ENCODE measurements at places on chromosomes 11 and 22.

- DNase-seq = no peak
Measured at GRCh38 chr11:32434356-32435151, 785 bp downstream of the WT1 start.

DNA sequence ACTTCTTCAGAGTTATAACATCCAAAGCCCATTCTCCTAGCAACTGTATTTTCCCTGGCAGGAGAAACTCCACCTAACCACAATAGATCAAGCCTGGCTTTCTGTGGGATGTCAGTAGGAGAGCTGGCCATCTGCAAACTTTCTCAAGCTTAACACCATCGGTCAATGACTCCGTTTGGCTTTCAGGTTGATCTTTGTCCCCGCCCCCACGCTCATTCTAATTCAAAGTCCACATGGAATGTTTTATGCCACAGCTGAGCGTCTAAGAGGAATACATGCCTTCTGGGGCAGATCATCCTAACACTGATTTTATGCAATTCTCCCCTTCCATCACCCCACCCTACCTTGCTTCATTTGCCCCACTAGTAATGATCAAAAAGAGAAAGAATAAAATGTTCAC is 4.8 kb downstream of the GVQW3 start:
- no peak for DNase-seq

GRCh38 chr22:30150212-30150611 is 69.9 kb downstream of the HORMAD2 start:
- DNase-seq = no peak

- no peak for DNase-seq
Measured at GRCh38 chr11:76729214-76729613, 53.9 kb upstream of the TSKU start.

DNA sequence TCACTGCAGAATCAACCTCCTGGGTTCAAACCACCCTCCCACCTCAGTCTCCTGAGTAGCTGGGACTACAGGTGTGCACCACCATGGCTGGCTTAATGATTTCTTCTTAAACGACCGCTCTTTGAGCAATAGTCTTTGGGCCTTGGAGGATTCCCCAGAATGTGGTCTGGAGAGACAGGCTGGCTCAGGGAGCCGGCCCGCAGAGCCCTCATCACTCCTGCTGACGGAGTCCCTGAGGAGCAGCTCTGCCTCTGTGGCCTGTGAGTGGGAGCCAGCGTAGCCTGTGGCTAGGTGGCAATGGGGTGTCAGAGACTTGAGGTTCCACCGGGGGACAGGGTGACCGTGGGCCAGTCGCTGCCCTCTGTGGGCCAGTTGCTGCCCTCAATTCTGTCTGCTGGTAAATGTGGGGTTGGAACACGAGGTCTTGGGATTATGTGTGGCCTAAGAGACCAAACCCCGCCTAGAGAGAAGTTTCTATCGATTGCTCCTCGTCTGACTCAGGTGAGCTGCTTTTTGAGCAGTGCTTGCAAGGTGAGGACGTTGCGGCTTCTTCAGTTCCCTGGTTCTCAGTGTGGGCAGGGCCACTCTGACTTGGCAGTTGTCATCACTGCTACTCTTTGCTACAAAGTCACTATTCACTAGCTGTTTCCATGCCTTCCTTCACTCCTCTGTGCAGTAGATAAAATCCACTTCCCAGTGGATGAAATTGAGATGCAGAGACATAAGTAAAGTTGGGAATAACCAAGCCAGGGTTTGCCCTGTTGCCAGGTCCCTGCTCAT is 124.8 kb upstream of the NECTIN1 start:
- no peak for DNase-seq

DNA sequence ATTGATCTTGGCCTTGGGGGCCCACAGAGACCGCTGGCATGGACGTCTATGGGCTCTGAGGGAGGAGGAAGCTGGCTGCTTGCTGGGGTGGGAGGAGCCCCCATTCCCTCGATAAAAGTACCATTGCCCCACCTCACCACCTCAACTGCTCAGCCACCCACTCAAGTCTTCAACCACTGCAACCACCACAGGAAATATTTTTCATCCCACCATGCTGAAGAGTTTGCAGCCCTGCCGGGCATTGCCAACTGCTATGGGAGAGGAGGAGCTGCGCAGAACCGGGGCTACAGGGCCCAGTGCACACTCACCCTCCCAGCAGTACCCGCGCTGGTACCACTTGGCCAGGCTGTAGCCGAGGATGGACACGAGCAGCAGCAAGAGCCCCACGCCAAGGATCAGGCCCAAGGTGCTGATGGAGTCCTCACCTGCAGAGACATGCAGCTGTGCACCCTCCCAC is 29.2 kb downstream of the IL10RA start:
- no peak for DNase-seq

DNA sequence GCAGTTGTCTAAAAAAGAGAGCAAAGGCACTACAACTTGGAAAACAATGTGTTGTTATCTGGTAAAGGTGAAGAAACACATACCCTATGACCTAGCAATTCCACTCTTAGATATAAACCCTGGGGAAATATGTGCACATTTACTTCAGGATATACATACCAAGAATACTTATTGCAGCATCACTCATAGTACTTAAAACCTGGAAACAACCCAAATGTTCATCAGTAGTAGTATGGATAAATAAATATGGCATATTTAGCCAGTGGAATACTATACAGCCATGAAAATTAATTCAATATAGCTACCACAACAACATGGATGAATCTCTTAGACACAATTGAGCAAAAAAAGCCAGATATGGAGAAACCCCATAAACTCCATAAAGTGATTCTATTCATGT is 26.1 kb upstream of the MICAL2 start:
- no peak for DNase-seq

- DNase-seq = no peak
Measured at GRCh38 chr22:40263191-40263590, 83.1 kb upstream of the ADSL start.

- no peak for DNase-seq
Measured at GRCh38 chr22:41446057-41446501, 522 bp downstream of the TOB2 start.

- DNase-seq = no peak
Measured at GRCh38 chr11:115919341-115920091, 415.3 kb upstream of the CADM1 start.

GRCh38 chr22:33104147-33104854 is 46.1 kb upstream of the SYN3 start:
- no peak for DNase-seq

- no peak for DNase-seq
Measured at GRCh38 chr11:6735306-6735705, 36.5 kb downstream of the OR2AG2 start.

GRCh38 chr11:67277231-67277961 is 11.1 kb downstream of the GRK2 start:
- DNase-seq = peak; percentile 65

- peak; percentile 77 for DNase-seq
Measured at GRCh38 chr22:20563466-20563906, 56.1 kb downstream of the MED15 start.

DNA sequence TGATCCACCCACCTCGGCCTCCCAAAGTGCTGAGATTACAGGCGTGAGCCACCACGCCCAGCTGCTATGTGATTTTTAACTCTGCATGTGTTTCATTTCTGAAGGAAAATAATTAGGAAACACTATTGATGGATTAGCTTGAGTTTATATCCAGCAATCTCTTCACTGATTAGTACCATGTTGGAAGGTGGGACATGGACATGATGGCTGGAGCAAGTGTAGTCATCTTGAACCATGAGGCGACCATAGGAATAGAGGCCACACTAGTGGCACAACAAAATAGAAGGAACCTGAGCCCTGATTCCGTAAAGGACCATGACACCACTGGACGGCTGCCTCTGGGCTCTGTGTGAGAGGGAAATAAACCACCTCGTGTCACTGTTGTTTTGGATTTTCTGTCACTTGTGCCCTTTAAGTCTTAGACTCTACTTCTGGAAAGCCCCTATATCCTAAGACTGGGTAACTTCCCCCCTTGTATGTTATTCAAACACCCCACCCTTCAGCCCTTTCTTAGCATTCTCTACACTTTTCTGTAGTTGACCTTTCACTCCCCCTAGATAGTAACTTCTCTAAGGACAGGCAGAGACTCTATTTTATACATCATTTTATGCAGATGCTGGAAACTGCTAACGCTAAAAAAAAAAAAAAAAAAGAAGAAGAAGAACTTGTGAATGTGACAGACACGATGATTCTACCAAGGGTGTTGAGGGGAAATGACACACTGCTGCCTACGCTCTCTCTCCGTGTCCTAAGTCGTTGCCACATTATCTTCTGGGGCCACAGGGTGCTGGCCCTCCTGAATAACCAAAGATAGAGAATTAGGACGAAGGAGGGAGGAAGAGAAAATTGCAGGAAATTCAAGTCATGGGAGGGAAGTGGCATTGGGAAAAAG is 2.7 kb upstream of the VPS37C start:
- no peak for DNase-seq

- no peak for DNase-seq
Measured at GRCh38 chr11:57504511-57504910, 11.0 kb downstream of the SLC43A1 start.

GRCh38 chr22:30326255-30326705 is 461 bp downstream of the TBC1D10A start:
- DNase-seq = no peak

DNA sequence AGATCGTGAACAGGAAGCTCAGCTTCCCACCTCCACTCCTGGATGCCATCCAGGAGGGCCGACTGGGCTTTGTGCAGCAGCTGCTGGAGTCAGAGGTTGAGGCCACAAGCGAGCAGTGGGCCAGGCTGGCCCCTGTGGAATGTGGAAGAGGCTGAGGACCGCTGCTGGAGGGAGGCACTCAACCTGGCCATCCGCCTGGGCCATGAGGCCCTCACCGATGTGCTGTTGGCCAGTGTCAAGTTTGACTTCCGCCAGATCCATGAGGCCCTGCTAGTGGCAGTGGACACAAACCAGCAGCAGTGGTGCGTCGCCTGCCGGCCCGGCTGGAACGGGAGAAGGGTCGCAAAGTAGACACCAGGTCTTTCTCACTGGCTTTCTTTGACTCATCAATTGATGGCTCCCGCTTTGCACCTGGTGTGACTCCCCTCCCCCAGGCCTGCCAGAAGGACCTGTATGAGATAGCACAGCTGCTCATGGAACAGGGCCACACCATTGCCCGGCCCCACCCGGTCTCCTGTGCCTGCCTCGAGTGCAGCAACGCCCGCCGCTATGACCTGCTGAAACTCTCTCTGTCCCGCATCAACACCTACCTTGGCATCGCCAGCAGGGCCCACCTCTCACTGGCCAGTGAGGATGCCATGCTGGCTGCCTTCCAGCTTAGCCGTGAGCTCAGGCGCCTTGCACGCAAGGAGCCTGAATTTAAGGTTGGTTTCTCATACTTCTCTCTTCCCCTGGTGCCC is 24.9 kb downstream of the ART5 start:
- no peak for DNase-seq

- no peak for DNase-seq
Measured at GRCh38 chr11:57646194-57646798, 3.4 kb downstream of the YPEL4 start.

DNA sequence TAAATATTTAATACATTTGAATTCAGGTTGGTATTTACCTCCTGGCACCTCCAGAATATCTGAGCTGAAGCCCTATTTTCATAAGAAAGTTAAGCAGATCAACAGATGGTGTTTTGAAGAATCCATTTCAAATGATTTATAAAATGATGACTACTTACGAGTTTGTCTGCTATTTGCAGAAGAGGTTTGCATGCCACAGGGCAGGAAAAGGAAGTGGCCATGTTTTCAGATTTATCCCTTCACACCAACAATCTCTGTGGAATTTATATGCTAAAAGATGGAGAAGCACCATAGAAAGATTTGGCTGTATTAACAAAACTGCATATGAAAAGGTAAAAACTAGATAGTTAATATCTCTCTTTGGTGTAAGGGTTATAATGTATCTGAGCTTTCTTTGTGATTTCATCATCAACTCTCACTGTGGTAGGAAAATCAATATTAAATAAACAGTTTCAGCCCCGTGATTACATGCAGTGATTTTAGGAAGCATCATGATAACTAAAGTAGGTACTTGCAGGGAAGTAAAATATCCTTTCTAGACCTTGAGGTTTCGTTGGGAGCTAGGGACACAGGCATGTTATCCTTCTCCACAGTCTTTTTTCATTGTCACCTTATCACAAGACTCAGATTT is 2.6 kb downstream of the BMAL1 start:
- DNase-seq = no peak

GRCh38 chr11:95364324-95365295 is 133.6 kb upstream of the SESN3 start:
- no peak for DNase-seq

- DNase-seq = no peak
Measured at GRCh38 chr11:56636861-56637260, 5.4 kb downstream of the OR5AP2 start.

DNA sequence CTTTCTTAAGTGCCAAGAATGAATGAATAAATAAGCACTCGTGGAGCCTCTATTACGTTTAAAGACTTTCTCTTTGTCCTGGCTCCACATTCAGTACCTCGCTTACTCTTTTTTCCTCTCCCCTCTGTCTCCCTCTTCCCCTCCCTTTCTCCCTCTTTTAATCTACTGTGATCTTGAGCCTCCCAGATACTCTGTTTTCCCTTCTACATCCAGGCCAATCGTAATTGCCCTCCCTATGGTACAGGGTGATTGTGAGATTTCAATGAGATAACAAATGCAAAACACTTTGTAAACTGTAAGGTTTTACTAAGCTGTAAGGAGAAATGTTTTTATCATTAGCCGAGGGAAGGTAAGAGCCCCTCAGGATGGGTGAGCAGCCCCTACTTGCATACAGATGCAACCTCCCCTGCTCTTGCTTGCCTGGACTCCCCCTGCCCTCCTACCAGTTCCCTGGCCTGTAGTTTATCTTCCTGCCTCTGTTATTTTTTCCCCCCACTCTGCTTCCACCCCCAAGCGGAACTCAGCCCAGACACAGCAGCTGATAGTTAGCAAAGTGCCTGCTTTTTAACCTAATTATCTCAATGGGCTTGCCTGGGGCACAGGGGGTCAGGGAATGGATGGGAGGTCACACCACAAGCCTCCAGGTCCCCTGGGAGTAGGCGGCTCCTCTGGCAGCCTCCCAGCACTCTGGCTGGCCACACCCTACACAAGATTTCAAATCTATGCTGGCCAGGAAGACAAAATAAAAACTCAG is 76.9 kb upstream of the CADM1 start:
- DNase-seq = no peak

- DNase-seq = no peak
Measured at GRCh38 chr11:69822676-69823494, 3.7 kb upstream of the FGF3 start.

DNA sequence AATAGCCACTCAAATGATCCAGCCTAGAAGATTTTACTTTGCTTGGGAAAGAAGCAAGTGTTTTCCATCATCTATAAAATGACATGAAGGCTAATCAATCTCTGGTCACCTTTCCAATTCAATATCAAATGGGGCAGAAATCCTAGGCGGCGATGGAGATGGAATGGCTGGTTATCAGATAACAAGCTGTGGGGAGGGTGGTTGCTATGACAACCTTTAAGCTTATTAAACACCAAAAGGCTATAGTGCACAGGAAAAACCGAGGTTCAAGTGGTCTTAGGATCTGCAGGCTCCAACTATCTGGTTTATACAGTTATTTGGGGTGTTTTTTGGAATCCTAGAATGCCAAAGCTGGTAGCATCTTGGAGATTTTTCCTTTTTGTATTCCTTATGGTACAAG is 13.9 kb upstream of the BSX start:
- no peak for DNase-seq

Data from stimulated activated effector memory CD8-positive, alpha-beta T cell treated with anti-CD3 and anti-CD28 coated beads, Interleukin-12 subunit alpha, Interleukin-12 subunit beta, amount 100 ng/mL, for 72 hours (primary cell).